SK-N-SH (cell line): ENCODE measurements at places on chromosomes 7 and 10.

DNA sequence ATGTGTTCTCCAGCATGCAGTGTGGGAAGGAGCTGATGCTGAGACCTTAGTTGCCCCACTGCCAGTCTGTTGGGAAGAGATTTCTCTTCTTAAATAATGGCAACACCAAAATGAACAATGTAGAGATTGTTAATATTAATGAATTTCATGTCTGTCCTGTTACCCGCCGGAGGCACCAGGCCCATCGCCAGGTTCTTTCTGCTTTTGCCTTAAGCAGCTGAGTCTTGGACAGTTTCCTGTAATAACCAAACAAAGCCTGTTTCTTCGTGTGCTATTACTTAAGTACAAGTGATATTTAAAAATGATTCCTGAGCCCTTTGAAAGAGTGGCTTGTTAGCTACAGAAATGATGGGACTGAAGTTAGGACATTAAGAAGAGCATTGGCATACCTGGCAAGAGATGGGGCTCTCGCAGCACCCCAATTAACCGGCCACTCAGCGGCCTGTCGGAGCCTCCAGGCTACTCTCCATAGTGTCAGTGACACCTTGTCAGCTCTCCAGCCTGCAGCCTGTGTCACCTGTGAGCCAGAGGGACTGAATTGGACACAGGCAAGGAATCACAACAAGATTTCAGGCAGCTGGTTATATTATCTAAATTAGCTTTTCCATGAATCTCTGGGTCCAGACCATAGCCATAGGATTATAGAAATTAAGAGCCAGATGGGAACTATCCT, 142.0 kb downstream of the CELF2 start:
- no peak for DNase-seq

- no peak for DNase-seq
These were observed 70.6 kb upstream of the MET start for GRCh38 chr7:116601426-116601825.

DNA sequence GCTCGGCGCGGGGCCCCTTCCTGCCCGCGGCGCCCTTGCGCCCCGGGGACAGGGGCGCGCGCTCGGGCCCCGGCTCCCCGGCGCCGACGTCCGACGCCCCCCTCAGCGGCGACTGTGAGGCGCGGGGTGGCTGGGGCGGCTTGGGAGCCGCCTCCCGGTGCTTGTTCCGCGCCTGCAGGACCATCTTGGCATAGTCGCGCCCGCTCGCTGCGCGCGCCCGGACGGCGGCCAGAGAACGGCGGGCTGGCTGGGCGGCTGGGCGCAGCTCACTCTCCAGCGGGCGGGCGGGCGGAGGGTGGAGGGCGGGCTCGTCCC, at the start of gene DPY19L1:
DPY19L1 (minus strand) TSS at position 275 of the 315 bp plus-strand sequence; CDS start at position 184, 91 bp downstream.
- no peak for DNase-seq

GRCh38 chr10:16789765-16790164, 27.5 kb downstream of the RSU1 start:
- DNase-seq = no peak

- no peak for DNase-seq
These were observed 204.7 kb downstream of the KMT2C start for GRCh38 chr7:152231089-152231488.

DNA sequence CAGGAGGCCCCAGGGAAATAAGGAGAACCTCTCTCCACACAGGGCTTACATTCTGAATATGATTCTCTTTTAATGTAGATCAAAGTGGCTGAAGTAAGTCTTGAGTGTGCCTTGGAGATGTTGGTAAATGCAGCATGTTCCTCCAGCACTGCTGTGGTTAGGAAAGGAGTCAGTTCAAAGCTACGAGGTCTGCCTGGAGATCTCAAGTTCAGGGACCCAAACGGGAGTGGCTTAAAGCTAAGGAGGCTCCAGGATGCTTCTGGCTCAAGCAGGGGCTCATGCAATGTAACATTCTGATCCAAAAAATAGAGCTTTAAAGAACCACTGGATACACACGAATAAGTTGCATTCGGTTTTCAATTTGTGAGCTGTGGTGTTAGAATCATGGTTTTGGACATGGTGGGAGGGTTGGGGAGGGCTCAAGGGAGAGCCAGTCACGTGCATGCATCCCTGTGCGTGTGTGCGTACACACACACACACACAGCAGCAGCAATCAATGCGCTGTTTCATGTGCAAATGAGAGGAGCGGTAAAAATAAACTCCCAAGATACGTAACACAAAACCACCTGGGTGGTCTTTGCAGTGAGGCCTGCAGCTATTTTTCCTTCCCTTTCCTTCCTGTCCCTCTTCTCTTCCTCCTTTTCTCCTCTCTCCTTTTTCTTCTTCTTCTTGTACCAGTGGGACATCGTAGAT, 70.5 kb downstream of the AOAH start:
- DNase-seq = no peak

- peak; percentile 50 for DNase-seq
These were observed 1.3 kb upstream of the CALCR start for GRCh38 chr7:93575555-93576399.

GRCh38 chr10:129718548-129719414, 245.3 kb downstream of the EBF3 start:
- DNase-seq = no peak

GRCh38 chr10:35007858-35008301, 82.3 kb downstream of the CUL2 start:
- DNase-seq = no peak

DNA sequence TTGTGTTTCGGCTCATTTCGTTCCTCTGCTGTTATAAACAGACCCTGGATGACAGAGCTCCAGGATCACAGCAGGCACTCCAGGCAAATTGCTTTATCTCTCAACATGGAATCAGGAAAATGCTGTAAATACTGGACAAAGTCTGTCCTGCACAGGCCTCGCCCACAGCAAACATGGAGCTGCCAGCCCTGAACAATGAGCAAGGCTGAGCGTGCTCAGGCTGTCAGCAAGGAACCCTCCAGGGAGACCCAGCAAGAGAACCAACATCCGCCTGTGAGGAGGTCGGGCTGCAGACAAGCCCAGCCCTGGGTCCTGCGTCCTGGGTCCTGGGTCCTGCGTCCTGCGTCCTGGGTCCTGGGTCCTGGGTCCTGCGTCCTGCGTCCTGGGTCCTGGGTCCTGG, 180.8 kb downstream of the PTPRN2 start:
- DNase-seq = no peak

DNA sequence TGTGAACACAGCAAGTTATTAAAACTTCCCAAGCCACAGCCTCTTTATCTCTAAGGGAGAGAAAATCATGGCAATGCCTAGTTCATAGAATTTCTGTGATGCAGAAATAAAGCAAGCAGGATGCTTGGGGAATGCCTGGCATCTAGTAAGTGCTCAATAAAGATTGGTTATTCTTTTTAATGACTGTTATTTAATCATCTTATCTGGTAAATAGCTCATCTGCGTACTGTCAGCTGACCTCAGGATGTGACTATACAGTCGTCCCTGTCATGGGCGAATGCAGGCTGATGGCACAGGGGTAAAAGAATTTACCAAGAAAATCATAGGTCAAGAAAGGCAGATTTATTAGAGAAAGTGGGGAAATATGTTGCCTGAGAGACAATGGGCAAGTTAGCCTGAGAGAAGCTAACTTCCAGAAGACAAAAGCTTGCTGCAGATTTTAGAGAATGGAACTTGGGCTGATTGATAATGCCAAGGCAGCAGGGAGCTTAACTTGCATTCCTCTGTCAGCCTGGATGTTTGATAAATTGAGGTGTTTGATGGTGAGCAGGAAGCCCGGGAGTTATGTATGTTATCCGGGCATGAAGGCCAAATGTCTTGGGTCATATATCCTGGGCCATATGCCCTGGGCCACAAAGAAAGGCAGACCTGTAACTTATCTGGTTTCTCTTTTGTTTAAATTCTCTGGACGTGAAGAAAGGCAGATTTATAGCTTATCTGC, 126.0 kb downstream of the KCNMA1 start:
- no peak for DNase-seq

- DNase-seq = no peak
These were observed 13.9 kb downstream of the SH3PXD2A start for GRCh38 chr10:103841519-103841918.

DNA sequence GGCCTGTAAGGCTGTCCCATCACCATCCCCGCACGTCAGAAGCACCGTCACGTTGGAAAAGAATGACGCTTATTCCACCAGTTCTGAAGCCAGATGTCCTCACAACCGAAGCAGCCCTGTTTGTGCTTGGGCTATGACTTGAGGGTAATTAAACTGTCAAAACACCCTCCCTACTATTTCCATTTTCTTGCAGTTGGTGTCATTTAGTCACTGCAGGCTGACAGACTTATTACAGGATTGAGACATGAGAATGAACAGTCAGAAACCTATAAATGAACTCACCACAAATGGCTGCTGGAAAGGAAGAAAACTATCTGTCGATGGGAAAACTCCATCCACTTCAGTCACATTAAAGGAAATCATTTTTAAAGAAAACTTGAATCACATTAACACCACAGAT, 85.3 kb downstream of the VOPP1 start:
- DNase-seq = no peak

- DNase-seq = no peak
These were observed 180.9 kb downstream of the CDK14 start for GRCh38 chr7:90777041-90777440.

DNA sequence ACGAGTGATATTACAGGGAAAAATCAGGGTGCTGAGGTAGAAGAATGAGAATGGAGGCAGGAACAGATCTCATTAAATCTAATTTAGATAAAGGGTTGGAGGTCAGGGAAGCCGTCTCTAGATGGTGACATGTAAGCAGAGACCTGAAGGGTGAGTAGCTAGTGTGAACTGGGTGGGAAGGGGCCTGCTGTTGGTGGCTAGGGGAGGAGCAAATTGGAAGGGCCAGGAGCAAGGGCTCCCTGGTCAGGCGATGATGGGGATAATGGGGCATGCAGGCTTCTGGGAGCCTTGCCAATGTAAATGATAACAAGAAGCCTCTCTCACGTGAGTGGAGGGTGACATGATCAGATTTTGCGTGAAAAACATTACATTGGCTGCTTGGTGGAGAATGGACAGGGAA, 76.3 kb downstream of the WDFY4 start:
- peak; percentile 37 for DNase-seq

DNA sequence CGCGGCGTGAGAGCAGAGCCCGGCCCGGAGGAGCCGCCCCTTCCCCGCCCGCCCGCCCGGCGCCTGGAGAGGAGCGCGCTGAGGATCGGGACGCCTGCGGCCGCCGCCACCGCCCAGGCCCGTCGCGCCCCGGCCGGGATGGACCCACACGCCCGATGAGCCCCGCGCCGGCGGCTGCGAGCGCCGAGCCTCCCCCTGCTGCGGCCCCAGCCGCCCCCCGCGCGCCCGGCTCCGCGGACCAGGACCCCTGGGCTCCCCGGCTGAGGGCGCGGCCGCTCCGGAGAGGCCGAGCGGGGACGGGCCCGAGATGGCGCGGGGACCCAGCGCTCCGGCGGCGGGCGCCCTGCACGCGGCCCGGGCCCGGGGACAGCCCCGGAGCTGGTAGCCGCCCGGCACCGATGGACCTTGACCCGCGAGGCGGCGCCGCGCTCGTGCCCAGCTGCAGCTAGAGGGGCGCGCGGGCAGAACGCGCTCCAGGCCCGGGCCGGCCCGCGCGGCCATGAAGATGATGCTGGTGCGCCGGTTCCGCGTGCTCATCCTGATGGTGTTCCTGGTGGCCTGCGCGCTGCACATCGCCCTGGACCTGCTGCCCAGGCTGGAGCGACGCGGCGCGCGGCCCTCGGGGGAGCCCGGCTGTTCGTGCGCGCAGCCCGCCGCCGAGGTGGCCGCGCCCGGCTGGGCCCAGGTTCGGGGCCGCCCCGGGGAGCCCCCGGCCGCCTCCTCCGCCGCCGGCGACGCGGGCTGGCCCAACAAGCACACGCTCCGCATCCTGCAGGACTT, 520 bp downstream of the FAM20C start:
- peak; percentile 79 for DNase-seq

GRCh38 chr7:14375998-14376397, 386.5 kb upstream of the ETV1 start:
- no peak for DNase-seq

DNA sequence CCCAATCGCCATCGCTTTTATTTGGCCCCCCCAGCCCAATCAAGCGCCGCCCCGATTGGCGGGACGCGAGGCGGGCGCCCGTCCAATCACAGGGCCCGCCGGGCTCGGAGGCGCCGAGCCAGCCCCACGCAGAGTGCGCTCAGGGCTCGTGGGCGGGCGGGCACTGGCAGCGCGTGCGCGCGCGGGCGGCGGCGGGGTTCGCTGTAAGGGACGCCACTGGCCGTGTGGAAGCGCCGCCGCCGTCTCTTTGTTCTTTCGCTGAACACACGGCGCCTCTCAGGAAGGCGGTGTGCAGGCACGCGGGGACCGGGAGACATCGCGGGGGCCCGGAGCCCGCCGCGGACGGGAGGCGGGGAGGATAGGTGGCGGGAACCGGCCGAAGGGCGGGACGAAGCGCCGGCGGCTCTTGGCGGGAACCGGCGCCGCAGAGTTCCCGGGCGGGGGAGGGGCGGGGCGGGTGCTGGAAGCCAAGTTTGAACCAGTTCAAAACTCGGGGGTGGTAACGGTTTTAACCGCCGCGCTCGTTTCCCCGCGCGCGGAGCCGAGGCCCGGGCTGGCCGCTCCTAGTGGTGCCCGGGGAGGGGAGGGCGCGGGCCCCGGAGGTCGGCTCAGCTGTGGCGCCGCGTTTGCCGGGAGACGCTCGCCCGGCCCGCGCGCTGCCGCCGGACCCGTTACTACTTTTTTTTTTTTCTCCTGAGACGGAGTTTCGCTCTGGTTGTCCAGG, 370 bp upstream of the EZH2 start:
- peak; percentile 100 for DNase-seq

DNA sequence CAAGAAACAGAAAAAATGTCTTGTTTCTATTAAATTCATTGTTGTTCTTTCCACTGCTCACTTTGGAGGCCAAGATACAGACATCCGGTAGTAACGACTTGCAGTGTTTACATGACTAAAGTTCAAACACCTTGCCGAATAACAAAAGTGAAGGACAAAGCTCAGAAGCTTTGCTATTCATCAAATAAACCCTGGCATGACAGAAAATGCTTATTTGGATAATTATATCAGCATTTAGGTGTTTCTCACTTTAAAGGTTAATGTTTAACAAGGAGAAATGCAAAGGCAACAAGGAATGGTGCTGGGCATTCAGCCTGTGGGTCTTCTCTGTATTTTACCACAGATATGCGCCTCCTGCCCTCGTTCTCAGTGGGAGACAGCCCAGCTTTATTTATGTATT, 5.4 kb upstream of the PTF1A start:
- no peak for DNase-seq

- no peak for DNase-seq
These were observed 1.3 kb upstream of the SCD start for GRCh38 chr10:100345570-100346330.

DNA sequence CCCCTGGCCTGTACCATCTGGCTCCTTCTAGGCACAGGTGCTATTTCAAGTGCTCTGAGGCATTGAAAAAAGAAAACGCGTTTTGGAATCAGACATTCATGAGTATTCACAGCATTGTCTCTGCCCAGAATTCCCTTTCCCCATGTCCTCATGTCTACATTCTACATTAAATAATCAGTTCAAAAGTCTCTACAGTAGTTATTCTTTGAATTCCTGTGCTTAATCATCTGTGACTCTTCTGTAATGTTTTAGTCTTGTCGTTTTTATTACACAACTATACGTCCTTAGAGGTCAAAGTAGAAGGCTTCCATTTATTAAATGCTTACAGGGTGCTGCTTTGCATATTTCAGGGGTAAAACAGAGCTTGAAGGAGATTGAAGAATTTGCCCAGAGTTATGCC, 95.7 kb downstream of the BICC1 start:
- no peak for DNase-seq
